ENCODE measurements at places on chromosomes 3 and 15. TPM values are rescaled to one million over a fixed set of nuclear protein-coding genes. Genes with fewer than 3 reads are reported as not detected.

The KLF13 gene
- total RNA-seq: 36.4 TPM

The CYP11A1 gene
- total RNA-seq: not detected

The GOLGA6C gene
- total RNA-seq: not detected

The KBTBD12 gene
- not detected for total RNA-seq

The FYCO1 gene
- 20.5 TPM for total RNA-seq

The POC1A gene
- 12.6 TPM for total RNA-seq

The TMEM158 gene
- total RNA-seq: 5.3 TPM

The RLBP1 gene
- not detected for total RNA-seq

The TGM5 gene
- not detected for total RNA-seq

The HRG gene
- total RNA-seq: not detected
